Fibroblast of upper back skin (primary cell): ENCODE measurements at places on chromosomes 4 and X.

- DNase-seq = peak; percentile 50
Observed at GRCh38 chr4:4568806-4569427, 27.1 kb upstream of the STX18 start.

- DNase-seq = no peak
Observed at GRCh38 chr4:3054169-3054759, 20.1 kb downstream of the HTT-AS start.

DNA sequence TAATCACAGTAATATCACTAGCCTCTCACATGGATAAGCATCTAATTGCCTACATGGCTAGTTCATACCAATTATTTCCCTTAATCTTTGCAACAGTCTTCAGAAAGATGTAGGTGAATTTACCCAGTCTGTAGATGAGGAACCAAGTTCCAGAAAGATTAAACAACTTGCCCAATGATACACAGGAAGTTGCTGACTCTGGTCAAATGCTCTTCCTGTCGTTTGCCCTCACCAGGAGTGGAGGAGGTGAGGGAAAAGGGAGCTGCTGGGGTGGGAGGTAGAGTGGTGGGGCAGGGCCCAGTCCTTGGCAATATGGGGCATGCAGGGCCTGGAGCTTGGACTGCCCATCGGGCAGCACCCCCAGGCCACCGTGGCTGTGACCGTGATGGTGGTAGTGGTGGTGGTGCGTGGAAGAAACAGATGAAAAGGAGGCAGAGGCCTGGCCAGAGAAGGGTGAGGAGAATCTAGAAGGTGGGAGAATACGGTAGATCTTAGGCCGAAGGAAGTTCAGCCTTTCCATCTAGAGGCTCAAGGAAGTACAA, 2.3 kb upstream of the KDM5C start:
- no peak for DNase-seq

DNA sequence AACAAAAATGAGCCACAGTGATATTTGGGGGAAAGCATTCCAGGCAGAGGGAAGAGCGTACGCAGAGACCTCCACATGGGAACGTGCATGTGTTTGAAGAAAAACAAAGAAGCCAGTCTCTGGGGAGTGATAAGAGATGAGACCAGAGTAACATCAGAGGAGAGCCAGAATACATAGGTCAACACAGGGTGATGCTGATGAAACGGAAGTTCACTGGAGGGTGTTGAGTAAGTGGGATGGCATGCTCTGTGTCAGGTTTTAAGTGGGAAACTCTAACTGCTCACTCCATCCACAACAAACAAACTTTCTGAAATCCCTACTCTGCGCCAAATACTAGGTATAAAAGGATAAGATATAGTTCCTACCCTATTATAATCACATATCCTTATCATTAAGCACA, 110.0 kb downstream of the ARHGAP6 start:
- DNase-seq = peak; percentile 18

- DNase-seq = no peak
Observed at GRCh38 chr4:12879496-12879895, 604.6 kb downstream of the RAB28 start.

DNA sequence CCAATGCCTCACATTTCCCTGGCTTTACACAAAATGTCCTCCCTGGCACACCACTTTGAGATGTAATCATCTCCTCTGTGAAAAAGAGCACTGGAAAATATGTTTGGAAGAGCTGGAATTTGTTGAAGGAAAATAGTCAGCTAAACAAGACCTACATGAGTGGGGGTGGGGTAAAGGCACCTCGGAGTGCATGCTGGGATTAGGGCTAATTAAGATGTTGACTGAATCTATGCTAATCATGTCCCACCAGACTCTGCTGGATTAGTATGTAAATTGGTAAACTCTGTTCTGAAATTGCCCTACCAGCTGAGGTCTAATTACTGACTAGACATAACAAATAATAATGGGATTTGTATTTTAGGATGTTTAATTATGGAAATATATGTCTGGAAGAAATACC, 46.8 kb upstream of the MID1 start:
- no peak for DNase-seq

- no peak for DNase-seq
Observed at GRCh38 chr4:69656653-69657158, 3.7 kb upstream of the UGT2A1 start.

GRCh38 chrX:2311501-2311900, 189.3 kb downstream of the DHRSX start:
- no peak for DNase-seq

DNA sequence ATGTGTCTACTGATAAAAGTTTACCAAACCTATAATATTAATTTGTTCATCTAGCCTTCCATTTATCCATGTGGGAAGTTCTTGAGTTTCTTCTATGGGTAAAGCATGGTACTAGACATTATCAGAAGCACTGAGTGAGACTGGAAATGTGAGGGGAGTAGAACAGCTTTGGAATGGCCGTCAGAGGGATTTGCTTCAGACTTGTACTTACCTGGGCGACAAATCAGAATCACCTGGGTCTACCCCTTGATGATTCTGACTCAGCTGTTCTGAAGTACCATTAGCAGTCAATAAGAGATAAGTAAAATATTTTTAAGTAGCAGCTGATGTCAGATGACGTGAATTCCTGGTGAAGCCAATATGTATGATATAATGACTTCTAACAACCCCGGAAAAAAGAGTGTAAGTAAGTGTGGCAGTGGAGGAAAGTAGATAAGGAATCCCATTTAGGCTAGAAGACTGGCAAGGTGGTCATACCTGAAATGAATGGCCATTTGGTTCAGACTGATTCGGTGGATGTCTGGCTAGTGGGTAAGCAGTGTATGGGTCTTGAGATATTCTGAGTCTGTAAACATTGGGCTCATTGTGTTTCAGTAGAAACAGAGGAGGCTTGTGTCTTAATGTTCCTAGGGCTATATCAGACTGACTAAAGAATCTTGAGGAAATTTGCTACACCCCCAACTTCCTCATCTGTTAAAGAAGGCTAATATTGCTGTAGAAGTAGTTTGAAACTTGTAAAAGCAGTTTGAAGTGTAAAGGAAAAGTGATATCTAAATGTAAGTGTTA, 409.2 kb downstream of the NKX6-1 start:
- DNase-seq = no peak

DNA sequence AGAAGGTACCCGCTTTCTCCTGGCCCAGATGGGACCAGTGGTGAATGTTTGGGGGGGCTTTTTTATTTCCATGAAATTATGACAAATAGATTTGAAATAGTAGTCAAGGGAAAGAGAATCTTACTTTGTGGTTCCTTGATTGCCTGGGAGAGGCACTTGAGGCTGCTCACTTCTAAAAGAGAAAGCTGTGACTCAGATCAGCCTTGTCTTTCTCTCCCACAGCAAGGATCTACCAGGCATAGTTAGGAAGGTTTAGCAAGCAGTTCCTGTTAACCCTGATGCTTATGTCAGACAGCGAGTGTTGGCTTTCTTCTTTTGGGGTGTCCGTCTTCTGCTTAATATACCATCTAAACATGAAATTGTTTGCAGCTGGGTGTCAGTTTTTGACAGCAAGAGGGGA, 114.5 kb downstream of the TSPAN7 start:
- no peak for DNase-seq

- DNase-seq = no peak
Observed at GRCh38 chr4:158033416-158034120, 139.3 kb downstream of the GASK1B start.

GRCh38 chr4:69849969-69850368, 10.0 kb downstream of the SULT1E1 start:
- DNase-seq = no peak

DNA sequence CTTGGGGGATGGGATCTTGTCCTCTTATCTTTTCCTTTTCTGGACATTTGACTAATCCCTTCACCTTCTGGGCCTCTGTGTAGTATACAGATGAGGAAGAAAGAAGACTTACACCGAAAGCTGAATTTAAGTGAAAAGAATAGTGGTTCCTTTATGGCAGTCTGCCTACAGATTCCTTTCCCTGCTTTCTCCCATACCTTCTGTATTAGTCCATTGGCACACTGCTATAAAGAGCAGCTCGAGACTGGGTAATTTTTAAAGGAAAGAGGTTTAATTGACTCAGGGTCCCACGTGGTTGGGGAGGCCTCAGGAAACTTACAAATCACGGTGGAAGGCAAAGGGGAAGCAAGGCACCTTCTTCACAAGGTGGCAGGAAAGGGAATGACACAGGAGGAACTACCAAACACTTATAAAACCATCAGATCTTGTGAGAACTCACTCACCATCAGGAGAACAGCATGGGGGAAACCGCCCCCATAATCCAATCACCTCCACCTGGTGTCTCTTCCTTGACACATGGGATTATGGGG, 34.0 kb upstream of the CD38 start:
- peak; percentile 64 for DNase-seq

DNA sequence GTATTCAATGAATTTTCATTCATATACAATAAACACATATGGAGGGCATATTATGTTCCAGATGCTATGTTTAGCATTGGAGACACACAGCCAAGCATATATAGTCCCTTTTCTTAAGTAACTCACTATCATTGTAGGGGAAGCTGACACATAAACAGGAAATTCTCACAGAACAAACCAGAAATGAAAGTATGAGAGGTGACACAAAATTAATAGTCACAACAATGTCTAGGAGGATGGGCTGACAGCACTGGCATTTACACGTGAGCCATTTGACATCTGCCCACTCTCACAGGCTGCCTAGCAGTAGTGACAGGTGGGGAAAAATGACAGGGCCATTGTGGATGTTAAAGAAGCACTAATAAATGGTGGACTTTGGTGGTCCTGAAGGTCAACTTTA, 2.6 kb upstream of the CNOT6L start:
- DNase-seq = no peak

GRCh38 chr4:70583952-70584834, 7.9 kb upstream of the AMBN start:
- DNase-seq = no peak

GRCh38 chrX:115894087-115894486, 276.5 kb upstream of the AGTR2 start:
- no peak for DNase-seq

GRCh38 chrX:20434986-20435385, 168.3 kb upstream of the RPS6KA3 start:
- DNase-seq = no peak

GRCh38 chr4:105632599-105632998, 75.9 kb downstream of the INTS12 start:
- DNase-seq = no peak

DNA sequence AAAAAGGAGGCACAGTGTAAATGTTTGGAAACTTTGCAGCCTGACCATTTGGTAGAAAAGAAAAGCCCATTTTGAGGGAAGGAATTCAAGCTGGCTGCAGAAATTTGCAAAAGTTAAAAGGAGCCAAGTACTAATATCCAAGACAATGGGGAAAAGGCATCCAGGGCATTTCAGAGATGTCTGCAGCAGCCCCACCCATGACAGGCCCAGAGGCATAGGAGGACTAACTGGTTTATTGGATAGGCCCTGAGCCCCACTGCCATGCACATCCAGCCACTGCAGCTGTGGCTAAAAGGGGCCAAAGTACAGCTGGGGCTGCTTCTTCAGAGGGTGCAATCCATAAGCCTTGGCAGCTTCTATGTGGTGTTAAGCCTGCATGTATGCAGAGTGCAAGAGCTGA, 104.9 kb downstream of the HS3ST1 start:
- no peak for DNase-seq

DNA sequence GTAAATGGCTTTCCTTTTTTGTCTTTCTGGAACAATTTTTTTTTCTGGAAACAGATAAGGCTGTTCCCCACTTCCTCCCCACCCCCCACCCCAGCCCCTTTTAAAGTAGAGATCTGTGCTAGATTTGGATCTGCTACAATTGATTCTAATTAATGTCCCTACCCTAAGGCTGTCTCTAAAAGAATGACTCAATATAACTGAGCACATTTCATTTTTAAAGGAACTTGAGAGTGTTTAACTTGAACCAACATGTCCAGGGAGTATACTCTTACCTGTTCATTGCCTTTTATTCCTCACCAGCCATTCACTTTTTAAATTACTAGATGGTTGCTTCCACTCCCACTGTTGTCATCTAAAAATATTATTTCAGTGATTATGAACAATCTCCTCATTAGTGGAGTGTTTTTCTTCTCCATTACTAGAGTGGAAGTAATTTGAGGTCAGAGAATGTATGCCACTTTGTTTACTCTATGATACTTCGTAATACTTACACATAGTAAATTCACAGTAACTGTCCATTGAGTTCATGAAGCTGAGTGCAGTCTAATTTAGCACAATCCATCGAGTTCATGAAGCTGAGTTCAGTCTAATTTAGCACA, 14.1 kb upstream of the CNOT6L start:
- DNase-seq = no peak

- peak; percentile 56 for DNase-seq
Observed at GRCh38 chr4:76305971-76306881, at the start of gene STBD1. Gene STBD1 (plus strand): TSS chr4:76306733. CDS start chr4:76306770, 37 bp downstream.

DNA sequence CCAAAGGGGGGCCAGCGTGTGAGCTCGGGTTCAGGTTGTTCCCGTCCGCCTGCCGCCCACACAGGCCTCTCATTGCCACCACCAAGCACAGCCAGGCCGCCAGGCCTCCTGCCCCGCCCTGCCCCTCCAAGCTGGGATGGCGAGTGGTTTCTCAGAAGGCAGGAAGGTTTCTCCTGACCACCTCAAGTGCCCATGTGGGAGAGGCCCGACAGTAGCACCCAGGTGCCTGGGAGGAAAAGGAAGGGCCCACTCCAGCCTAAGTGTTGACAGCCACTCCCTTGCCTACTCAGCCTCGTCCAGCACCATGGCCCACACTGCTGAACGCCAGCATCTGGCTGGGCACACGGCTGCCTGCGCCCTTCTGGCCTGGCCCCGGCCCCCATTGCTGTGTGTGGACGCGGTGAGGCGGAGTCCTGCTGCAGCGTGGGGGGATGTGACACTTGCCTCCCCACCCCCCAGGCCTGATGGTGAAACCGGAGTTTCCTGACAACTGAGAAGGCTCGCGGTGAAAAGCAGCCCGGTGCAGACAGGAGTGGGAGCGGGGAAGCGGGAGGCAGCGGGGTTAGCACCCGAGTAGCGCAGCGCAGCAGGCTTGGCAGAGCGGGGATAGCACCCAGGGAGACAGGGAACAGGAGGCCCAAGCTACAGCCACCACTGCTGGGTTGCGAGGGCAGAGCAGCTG, 19.2 kb downstream of the FLNA start:
- DNase-seq = no peak

- DNase-seq = no peak
Observed at GRCh38 chr4:72432282-72432681, 136.7 kb downstream of the ADAMTS3 start.

DNA sequence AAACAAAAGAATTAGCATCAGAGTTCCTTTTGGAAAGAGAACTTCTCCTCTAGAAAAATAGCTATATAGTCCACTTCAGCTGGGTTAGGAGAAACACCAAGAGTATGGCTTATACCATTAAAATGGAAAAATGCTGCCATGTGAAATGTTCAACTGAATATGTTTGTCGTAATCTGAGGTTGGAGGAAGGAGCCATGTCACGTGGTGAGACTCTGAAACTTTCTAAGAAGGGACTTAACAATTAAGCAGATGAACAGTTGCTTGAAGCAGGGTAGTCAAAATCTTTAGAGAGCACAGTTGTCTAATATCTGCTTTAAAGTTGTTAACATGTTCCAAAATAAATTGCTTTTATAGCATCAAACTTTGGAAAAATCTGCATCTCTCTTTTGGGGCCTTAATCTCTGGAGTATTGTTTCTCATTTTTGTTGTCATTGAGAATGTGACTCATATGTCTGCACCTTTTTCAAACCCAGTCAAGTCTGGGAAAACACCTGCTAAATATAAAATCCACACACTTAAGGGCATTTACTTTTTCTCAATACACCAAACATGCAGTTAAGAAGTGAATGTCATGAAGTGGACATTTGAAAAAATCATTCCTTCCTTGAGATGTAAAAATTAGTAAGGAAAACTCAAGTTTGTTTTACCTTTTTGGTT, 168.8 kb upstream of the PDE5A start:
- no peak for DNase-seq
